Renal cortical epithelial cell (primary cell): ENCODE measurements at places on chromosomes 5 and 9. TPM values are rescaled to one million over a fixed set of nuclear protein-coding genes. Genes with fewer than 3 reads are reported as not detected.

DNA sequence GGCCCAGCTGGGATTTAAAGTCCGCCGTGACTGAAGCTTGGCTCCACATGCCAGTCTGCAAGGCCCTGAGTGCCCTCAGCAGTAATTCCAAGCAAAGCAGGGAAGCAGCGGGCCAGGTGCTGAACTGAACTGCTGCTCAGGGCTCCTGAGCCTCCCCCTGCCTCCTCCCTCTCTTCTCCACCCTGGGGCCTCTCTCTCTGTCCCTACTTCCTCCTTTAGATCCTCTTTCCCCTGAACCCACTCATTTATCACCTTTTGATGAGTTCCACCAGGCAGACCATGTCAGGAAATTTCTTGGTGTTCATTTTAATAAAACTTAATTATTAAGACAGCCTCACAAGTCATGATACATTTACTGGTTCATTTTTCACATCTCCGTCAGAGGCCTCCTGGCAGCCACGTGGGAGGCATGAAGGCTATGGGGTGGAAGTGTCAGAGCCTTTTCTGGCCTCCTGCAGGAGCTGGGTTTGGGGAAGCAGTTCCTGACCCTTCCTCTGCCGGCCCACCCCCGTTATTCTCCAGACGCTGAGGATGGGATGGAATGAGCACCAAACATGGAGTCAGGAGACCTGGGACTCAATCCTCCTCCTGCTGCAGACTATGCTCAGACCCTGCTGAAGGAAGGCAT, 32.2 kb upstream of the KCNIP1 start:
- no peak for DNase-seq

GRCh38 chr5:179060116-179061008, at the start of gene ZNF354C:
ZNF354C (plus strand) TSS chr5:179060373; CDS start chr5:179062069, 1,696 bp downstream.
- peak; percentile 60 for DNase-seq

DNA sequence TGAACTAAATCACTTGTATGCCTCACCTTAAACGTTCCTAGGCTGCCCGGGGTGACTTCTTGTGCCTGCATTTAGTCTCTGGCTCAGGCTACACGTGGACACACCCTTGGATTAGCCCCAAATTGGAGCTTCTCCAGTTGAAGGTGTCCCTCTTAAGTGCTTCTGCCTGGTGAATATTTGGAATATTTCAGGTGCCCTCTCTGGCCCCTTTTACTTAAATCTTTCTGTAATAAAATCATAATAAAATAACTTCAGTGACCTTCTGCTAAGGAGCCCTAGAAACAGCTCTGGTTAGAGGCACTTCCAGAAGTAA, 74.3 kb upstream of the KLF9 start:
- DNase-seq = no peak

DNA sequence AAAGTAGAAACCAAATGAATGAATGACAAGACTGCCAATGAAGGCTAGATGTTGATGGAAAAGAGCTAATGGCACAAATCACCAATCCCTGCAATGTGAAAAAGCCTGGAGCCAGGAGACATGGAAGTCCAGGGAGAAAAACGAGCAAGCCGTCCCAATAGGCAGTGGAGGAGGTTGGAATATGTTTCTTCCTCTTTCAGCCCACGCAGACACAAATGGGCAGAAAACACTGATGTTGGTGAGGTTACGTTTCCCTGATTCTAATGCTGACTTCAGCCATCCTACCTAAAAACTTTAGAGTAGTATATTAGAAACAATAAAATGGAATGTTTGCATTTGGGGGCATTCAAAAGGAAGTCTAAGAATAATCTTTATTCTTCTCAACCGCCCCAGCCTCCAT, 23.9 kb upstream of the KIF2A start:
- DNase-seq = no peak

GRCh38 chr5:452978-453710, 10.2 kb downstream of the EXOC3 start:
- no peak for DNase-seq

The ARID3C gene
- not detected in 2 replicates for total RNA-seq

DNA sequence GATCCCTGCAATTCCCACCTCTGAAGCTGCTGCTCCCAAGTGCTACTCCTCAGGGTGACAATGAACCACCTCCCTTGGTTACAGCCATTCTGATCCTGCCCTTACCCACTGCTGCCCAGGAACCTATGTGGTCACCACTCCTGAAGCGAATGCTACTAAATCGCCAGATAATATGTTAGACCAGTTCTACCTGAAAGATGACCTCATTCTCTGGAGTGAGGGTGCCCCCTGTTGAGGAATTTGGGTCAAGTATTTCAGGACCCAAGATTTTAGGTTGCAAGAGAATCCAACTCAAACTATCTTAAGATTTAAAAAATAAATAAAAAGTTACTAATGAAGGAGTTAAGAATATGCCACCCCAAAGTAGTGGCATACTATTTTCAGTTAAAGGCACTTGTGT, 5.8 kb upstream of the SNAPC3 start:
- peak; percentile 64 for DNase-seq

The TSSK1B gene
- 0.55 TPM in 1 of 2 replicates, not detected in the other for total RNA-seq

GRCh38 chr9:124894741-124895170, 32.8 kb downstream of the ARPC5L start:
- DNase-seq = peak; percentile 50

- DNase-seq = peak; percentile 49
Measured at GRCh38 chr5:107456281-107456715, 214.4 kb downstream of the EFNA5 start.

DNA sequence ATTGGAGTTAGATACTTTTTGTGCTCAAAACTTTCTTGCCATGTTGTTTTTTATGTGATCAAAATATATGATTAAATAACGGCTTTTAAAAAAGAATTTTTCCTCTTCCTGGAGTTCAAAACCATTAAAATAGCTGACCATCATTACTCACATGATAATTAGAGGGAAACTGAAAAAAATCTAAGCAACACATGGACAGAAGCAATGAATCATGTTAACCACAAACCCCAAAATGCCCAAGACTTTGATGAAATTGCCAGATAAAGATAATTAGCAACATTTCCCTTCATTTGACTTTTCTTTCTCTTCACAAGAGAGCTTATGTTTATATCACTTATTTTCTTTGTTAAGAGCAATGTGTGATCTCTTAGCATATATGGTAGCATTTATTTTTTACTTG, 1294.2 kb downstream of the EFNA5 start:
- peak; percentile 85 for DNase-seq

- DNase-seq = no peak
Measured at GRCh38 chr9:111483439-111483857, 735 bp downstream of the ECPAS start.

- no peak for DNase-seq
Measured at GRCh38 chr5:145846081-145846480, 10.9 kb upstream of the PRELID2 start.

DNA sequence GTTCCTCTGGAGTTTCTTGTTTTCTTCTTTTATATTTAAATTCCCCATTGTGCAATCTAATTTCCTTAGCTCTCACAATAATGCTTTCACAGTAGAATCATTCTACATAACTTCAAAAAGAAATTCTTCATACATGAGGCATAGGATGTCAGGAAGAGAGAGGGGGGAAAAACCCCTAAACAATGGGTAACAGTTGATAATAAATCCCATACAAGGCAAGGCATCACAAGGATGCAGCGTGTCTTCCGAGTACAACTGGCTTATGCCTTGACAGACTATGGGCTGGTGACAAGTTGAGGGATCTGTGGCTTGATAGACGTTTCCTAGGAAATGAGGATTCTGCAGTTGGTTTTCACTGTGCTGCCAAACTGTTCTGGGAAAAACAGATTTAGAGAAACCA, 247.4 kb downstream of the ARL15 start:
- peak; percentile 32 for DNase-seq

The LVRN gene
- 0.30 TPM in 1 of 2 replicates, not detected in the other for total RNA-seq

The EIF4E1B gene
- not detected in 2 replicates for total RNA-seq

DNA sequence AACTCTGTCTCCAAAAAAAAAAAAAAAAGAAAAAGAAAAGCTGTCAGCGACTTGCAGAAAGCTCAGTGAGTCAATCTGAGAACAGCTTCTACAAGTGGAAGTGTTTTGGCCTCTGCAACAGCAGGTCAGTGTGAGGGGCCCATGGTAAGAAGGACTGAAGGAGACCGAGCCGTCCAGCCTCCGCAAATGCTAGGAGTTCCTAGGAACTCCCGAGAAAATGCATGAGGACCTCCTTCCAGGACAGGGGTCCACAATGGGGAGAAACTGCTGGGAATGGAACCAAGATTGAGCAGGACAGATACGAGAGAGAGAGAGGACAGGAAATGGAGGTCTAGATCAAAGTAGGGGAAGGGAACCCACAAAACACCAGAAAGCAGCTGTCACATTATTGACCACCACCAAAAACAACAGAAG, 180.5 kb downstream of the CRB2 start:
- DNase-seq = no peak

DNA sequence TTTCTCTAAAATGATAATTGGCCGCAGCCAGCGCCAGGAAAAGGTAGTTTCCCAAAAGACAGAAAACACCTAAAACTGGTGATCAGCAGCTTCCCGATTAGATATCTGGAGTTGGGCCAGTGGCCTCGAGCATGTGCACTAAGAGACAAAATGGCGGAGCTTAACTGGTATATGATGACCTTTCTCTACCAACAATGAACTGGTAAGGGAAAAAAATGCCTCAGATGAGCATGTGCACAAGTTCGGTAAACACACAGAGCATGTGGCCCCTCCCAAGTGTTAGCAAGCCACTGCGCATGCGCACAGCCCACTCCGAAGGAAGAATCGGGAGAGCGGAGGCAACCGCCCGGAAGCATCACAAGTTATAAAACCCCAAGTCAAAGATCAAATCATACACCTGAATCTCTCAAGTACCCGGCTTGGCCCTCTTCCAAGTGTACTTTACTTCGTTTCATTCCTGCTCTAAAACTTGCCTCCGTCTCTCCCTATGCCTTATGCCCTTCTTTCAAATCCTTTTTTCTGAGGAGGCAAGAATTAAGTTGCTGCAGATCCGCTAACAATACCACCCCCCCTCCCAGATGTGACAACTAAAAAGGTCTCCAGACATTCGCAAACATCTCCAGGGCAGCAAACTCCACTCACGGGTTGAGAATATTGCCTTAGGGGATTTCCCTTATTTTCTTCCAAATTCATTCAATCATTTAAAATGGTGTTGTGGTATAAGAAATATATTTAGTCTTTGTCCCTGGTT, 15.0 kb upstream of the PTBP3 start:
- peak; percentile 64 for DNase-seq

GRCh38 chr5:111556501-111556900, 44.2 kb upstream of the STARD4 start:
- DNase-seq = no peak

The LCN15 gene
- not detected in 2 replicates for total RNA-seq

- DNase-seq = no peak
Measured at GRCh38 chr9:78828521-78828920, 531.6 kb downstream of the PSAT1 start.

The SLC25A48 gene
- not detected in 2 replicates for total RNA-seq

DNA sequence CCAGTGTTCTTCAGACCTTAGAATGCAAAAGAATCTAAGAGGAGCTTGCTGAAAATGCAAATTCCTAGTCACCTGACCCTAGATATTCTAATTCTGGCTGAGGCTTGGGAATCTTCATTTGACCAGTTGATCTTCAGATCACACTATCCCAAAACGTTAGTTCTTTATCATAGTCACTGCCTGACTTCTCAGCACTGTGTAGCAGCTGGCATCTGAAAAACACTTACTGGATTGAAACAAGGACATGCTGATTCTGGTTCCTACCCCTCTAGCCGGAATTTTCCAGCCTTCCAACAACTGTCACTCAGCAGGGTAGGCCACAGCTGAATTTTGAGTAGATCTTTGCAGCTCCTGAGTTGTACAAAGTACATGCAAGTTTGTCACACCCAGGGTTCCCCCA, 72.2 kb downstream of the EBF1 start:
- DNase-seq = no peak

- DNase-seq = no peak
Measured at GRCh38 chr9:70519912-70520724, 105.7 kb upstream of the KLF9 start.

DNA sequence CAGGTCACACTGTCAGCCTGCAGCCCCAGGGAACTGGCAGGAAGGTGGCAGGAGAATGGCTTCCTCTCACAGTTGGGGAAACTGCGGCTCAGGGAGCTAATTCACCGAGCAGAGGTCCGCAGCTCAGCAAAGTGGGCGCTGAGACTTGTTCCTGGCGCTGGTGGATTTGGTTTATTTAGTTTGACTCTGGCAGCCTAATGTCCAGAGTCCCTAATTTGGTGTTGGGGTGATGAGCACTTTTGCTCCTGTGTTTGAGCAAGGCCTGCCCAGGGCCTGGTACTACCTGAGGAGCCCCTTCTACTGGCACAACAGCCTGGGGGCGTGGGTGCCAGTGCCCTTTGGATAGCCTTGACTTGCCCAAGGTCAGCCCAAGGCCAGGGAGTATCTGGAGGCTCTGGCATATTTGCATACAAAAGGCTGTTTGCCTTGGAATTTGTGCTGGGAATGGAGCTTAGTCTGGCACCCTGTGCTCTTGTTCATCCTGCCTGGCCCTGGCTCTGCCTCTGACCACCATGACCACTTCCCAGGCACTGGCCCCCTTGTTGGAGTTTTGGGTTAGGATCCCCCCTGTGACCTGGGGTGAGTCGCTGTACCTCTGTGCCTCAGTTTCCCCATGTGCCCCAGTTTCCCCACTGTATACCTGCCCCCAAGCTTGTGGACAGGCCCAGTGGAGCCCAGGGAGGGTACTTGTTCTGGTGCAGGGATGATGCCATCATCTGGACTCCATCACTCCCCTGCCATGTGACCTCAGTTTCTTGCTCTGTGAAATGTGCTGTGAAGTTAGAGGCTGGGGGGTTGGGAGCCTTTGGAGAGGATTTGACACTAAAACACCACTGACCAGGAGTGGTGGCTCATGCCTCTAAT, 1.4 kb downstream of the SUSD3 start:
- no peak for DNase-seq
